ENCODE measurements at places on chromosomes 16 and 17.

GRCh38 chr17:8746501-8747236 lies 2.0 kb upstream of the CCDC42 start:
- DNase-seq = no peak

GRCh38 chr16:67884-68789 lies 4.3 kb downstream of the RHBDF1 start:
- no peak for DNase-seq

GRCh38 chr16:65534121-65534528 lies 412.3 kb upstream of the CDH11 start:
- DNase-seq = no peak

DNA sequence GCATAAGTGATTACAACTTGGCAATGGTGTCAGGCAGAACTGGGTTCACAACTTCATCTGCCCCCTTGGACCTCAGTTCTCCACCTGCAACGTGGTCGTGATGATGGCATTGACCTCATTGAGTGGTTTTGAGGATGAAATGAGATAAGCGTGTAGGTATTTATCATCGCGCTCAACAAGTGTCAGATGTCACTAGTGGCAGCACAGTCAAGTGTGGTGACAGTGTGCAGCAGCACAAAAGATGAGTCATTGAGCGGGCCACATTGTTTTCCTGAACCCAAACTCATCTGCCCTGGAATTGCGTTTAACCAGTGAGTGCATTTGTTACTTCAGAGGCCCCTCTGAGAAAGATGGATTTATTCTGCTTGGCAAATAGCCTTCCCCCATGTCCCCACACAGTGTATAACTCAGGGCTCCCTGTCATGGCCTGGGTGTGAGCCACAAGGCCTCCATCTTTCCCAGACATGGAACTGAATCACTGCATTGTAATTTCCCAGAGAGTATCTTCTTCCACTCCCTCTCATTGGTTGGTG lies 20.9 kb downstream of the IRX3 start:
- no peak for DNase-seq

- DNase-seq = no peak
Observed at GRCh38 chr16:59392911-59393310, 658.8 kb upstream of the GOT2 start.

GRCh38 chr16:66382171-66382965 lies 15.9 kb downstream of the CDH5 start:
- DNase-seq = no peak

DNA sequence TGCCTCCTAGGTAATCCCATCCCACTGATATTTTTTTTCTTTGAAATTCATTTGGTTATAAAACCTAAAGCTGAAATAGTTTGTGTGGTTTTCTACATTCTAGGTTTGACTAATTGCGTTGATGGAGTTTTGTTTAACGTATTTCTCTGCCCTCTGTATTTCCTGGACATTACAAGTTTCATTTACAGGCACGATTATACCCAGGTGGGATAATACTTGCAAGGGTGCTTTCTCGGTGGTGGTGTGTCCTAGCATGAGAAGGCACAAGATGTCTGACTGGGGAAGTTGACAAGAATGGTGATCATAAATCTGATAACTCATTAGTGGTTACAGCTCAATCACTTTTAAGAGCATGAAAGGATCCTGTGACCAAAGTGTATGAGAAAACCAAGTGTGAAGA lies 45.0 kb downstream of the DYNLRB2 start:
- no peak for DNase-seq

GRCh38 chr16:23523321-23523720 lies 13.0 kb upstream of the GGA2 start:
- no peak for DNase-seq

- no peak for DNase-seq
Observed at GRCh38 chr17:11485336-11486100, 112.8 kb upstream of the DNAH9 start.

- DNase-seq = no peak
Observed at GRCh38 chr17:58840820-58841612, 85.4 kb downstream of the PPM1E start.
